Spinal cord (tissue), 10 donors: ENCODE measurements at places on chromosomes 11 and 22. TPM values are rescaled to one million over a fixed set of nuclear protein-coding genes. Genes with fewer than 3 reads are reported as not detected.

SPINDOC gene
- 21.9 TPM for total RNA-seq

C22orf15 gene
- 0.89 TPM for total RNA-seq

FAM181B gene
- 25.8 TPM for total RNA-seq

NCF4 gene
- total RNA-seq, result 9.0 TPM

GNAZ gene
- total RNA-seq, result 46.5 TPM

RAC2 gene
- 4.8 TPM for total RNA-seq

ACTN3 gene
- 0.33 TPM for total RNA-seq

NCR3LG1 gene
- 6.3 TPM for total RNA-seq

GLB1L2 gene
- total RNA-seq, result 11.1 TPM

FGF3 gene
- total RNA-seq, result not detected

TRIM49 gene
- total RNA-seq, result not detected

TMEM121B gene
- 2.1 TPM for total RNA-seq

SMC1B gene
- 0.11 TPM for total RNA-seq

SPON1 gene
- 87.4 TPM for total RNA-seq

RANGAP1 gene
- 29.9 TPM for total RNA-seq

NLRP14 gene
- total RNA-seq, result 2.2 TPM

DKK3 gene
- total RNA-seq, result 202 TPM

SLC22A12 gene
- not detected for total RNA-seq

CXCR5 gene
- not detected for total RNA-seq
